T-cell (primary cell): ENCODE measurements at places on chromosomes 3 and 15.

- H3K36me3 ChIP-seq = peaks cover 2% of the 10 kb centered on the region
- H3K4me3 ChIP-seq = no peak overlapping the region
- H3K27me3 ChIP-seq = no peaks in the 10 kb centered on the region
- no peaks in the 10 kb centered on the region for H3K4me1 ChIP-seq
- H3K27ac ChIP-seq = no peak overlapping the region
Observed at GRCh38 chr3:18527691-18528090, 102.6 kb upstream of the SATB1 start.

GRCh38 chr15:29990035-29990434 is 92.7 kb upstream of the GOLGA8J start:
- DNase-seq = no peak
- H3K27ac ChIP-seq = no peak overlapping the region
- H3K4me3 ChIP-seq = no peak overlapping the region
- H3K36me3 ChIP-seq = no peaks in the 10 kb centered on the region
- no peaks in the 10 kb centered on the region for H3K4me1 ChIP-seq

DNA sequence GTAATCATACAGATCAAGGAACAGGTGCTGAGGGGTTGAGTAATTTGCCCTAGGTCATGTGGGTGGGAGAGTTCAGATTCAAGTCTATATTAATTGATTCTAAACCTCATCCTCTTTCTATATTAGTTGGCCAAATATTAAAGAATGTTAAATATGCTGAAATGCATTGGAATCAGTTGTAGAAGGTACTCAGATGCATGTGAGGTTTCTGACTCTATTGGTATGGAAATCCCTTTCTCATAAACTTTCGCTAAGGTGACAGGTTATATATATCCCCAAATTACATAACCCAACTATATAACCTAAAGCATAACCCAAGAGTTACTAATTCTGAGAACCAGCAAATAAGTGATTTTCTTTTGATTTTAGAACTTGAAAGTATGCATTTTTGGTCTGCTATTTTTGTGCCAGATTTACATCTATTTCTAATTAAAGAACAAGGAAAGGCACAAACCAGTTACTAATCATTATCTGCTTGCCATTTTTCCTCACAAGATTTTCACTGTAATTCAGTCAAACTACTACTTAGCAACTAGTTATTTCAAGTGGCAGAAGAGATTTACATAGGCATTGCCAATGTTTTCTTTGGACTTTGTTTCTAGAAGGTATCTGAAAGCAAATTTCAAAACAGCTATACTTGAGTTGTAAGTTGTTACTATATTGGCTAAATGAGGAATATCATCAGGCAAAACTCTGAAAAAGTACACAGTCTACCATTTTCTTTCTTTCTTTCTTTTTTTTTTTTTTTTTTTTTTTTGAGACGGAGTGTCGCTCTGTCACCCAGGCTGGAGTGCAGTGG is 201.3 kb downstream of the RBMS3 start:
- H3K36me3 ChIP-seq = no peaks in the 10 kb centered on the region
- H3K27me3 ChIP-seq = no peaks in the 10 kb centered on the region
- H3K4me3 ChIP-seq = no peak overlapping the region
- DNase-seq = no peak
- no peak overlapping the region for H3K27ac ChIP-seq

- DNase-seq = no peak
- no peaks in the 10 kb centered on the region for H3K4me1 ChIP-seq
- no peak overlapping the region for H3K4me3 ChIP-seq
- H3K36me3 ChIP-seq = no peaks in the 10 kb centered on the region
- H3K27me3 ChIP-seq = no peaks in the 10 kb centered on the region
- H3K27ac ChIP-seq = no peak overlapping the region
Observed at GRCh38 chr3:126692858-126693257, 11.2 kb upstream of the CHCHD6 start.

GRCh38 chr3:153658136-153658535 is 463.1 kb upstream of the ARHGEF26 start:
- H3K36me3 ChIP-seq = no peaks in the 10 kb centered on the region
- H3K27me3 ChIP-seq = no peaks in the 10 kb centered on the region
- no peak for DNase-seq
- H3K4me3 ChIP-seq = no peak overlapping the region
- H3K4me1 ChIP-seq = no peaks in the 10 kb centered on the region
- no peak overlapping the region for H3K27ac ChIP-seq

DNA sequence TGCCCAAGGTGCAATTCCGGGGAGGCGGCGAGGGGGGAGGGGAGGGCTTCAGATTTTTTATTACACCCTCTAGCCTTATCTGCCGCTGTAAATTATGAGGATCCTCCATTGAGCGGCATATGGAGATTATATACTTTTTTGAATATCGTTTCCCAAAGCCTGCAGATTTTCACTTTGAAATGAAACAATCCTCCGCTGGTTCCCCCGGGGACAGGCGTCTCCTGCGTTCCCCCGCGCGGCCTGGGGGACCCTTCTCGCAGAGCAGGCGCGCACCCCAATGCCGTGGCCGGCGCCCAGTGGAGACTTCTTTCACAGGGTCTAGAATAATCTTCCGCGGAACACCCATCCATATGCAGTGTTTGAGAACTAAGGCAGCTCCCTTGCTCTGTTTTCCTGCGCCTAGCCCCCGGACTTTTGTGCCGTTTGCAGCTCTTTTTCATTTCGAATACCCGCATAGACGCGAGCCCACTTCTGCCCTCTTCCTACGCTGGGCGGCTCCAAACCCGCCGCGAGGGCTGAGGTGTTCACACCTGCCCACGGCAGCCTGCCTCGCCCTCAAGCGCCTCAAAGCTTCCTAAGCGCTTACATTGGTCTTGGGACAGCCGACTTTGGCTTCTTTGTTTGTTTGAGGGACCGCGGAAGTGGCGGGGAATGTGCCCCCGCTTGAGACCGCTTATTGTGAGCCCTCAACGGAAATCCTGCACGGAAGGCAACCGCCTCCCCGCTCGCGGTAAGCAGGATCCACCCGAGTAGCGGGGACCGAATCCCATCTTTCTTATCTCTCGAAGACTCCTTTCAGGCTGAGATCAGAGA is 7.5 kb downstream of the SOX14 start:
- no peak for DNase-seq
- H3K36me3 ChIP-seq = no peaks in the 10 kb centered on the region
- no peak overlapping the region for H3K4me3 ChIP-seq
- no peak overlapping the region for H3K27ac ChIP-seq

GRCh38 chr3:31861826-31862225 is 119.2 kb downstream of the OSBPL10 start:
- no peaks in the 10 kb centered on the region for H3K27me3 ChIP-seq
- no peaks in the 10 kb centered on the region for H3K36me3 ChIP-seq
- H3K4me3 ChIP-seq = no peak overlapping the region

DNA sequence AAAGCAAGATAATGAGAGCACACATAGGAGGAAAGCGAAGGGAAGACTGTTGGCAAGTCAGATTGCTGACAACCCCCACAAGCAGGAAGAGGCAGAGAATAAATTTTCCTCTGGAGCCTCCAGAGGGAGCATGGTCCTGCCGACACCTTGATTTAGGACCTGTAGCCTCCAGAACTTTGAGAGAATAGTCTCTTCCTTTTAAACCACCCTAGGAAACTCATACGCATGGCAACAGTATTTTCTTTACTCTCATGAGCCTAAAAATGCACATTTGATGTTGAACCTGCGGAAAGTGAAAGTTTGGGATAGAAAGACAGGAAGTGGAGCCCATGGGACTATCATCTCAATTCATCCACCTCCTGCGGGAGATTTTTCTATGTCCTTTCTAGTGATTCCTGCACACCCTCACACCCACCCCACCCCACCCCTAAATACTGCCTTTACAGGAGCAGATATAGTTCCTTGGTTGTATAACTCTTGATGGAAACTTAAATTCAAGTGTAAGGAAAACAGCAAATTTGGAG is 116.7 kb upstream of the LPP start:
- no peaks in the 10 kb centered on the region for H3K4me1 ChIP-seq
- H3K4me3 ChIP-seq = no peak overlapping the region
- no peaks in the 10 kb centered on the region for H3K36me3 ChIP-seq
- no peak for DNase-seq

GRCh38 chr15:31342781-31343626 is 16.4 kb downstream of the KLF13 start:
- peak overlapping the region; percentile 99 for H3K27ac ChIP-seq
- H3K36me3 ChIP-seq = peaks cover 7% of the 10 kb centered on the region
- peaks cover 93% of the 10 kb centered on the region for H3K4me1 ChIP-seq

DNA sequence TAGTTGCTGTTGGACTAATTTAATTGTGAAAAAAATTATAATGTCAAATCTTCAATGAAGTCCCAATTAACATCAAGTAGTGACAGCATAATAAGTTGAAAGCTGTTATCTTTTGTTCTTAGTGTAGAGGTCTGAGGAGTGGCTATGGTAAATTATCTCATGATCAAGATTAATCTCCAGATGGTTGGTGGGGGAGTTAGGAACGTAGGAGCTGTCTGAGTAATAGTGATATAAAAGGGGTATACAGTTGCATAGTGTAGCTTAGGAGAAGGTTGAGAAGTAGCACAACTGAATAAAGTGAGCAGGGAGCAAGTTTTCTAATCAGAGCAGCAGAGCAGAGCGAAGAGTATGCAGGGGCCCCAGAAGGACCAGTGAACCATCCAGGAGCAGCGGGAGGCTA is 19.5 kb downstream of the TMOD2 start:
- no peak for DNase-seq
- no peak overlapping the region for H3K4me3 ChIP-seq
- H3K36me3 ChIP-seq = no peaks in the 10 kb centered on the region
- no peak overlapping the region for H3K27ac ChIP-seq
- H3K27me3 ChIP-seq = no peaks in the 10 kb centered on the region

DNA sequence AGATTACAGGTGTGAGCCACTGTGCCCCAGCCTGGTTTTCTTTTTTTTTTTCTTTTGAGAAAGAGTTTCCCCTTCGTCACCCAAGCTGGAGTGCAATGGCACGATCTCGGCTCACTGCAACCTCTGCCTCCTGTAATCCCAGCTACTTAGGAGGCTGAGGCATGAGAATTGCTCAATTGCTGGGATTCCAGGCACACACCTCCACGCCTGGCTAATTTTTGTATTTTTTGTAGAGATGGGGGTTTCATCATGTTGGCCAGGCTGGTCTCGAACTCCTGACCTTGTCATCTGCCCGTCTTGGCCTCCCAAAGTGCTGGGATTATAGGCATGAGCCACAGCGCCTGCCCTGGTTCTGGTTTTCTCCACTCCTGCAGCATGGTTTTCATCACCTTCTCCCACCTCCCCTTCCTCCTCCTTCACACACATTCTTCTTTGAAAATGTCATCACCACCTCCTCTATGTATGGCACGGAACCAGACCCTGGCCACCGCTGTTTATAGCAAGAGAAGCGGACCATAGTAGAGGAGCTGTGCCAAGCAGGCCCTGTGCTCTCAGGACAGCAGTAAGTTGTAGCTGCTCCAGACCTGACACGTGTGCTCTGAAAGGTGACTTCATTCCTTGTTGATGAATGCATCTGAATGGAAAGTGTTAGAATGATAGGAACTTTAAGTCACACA is 14.6 kb upstream of the AHSG start:
- H3K4me1 ChIP-seq = no peaks in the 10 kb centered on the region
- no peak overlapping the region for H3K27ac ChIP-seq
- H3K4me3 ChIP-seq = no peak overlapping the region

DNA sequence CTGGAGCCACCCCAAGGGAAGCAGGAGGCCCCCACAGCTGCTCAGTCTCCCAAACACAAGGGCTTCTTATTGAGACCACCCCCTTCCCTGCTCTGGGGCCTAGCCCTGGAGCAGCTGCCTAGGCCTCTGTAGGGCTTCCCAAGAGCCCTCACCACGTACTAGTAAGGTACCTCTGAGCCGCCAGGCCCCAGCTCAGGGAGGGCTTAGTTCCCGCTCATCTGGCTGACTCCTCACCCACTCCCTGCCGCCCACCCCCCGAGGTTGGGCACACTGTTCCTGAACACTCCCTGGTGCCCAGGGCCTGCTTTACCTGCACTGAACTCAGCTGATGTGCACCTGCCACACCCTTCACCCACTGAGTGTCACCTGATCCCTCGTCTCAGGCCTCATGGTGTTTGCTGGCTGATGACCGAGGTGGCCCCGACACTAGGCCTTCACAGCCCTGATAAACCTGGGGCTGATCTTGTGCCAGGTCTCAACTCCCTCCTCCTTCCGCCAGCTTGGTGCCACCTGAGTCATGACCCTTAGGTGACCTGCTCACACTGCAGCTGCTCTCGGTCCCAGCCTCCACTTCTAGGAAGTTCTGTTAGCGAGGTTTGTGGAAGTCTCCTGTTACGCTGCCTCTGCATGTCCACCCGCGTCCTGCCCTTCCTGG is 18.0 kb upstream of the SPTBN5 start:
- no peaks in the 10 kb centered on the region for H3K4me1 ChIP-seq
- H3K36me3 ChIP-seq = peaks cover 38% of the 10 kb centered on the region
- H3K4me3 ChIP-seq = no peak overlapping the region
- H3K27me3 ChIP-seq = no peaks in the 10 kb centered on the region

- H3K36me3 ChIP-seq = no peaks in the 10 kb centered on the region
- H3K27me3 ChIP-seq = no peaks in the 10 kb centered on the region
- H3K4me1 ChIP-seq = no peaks in the 10 kb centered on the region
- H3K27ac ChIP-seq = no peak overlapping the region
- H3K4me3 ChIP-seq = no peak overlapping the region
- no peak for DNase-seq
Observed at GRCh38 chr15:71591057-71591456, 219.3 kb upstream of the NR2E3 start.

GRCh38 chr3:148723631-148724030 is 25.9 kb downstream of the AGTR1 start:
- no peak overlapping the region for H3K27ac ChIP-seq
- no peak for DNase-seq
- no peak overlapping the region for H3K4me3 ChIP-seq
- H3K27me3 ChIP-seq = no peaks in the 10 kb centered on the region
- H3K36me3 ChIP-seq = no peaks in the 10 kb centered on the region

DNA sequence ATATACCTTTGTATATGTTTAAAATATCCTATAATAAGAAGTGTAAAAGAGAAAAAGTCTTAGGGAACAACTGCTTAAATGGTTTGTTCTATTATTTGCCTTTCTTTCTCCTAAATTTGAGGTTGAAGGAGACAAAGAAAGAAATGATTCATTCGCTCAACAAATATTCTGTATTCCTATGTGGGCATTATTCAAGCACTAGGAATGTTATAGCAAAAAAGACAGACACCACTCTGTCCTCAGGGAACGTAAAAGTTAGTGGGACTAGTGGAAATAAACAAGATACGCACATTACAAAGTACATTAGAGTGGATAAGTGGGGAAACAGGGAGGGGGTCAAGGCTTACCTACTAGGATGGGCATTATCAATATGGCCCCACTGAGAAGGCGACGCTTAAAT is 332.2 kb downstream of the LPP start:
- no peak for DNase-seq
- H3K27ac ChIP-seq = no peak overlapping the region
- H3K36me3 ChIP-seq = no peaks in the 10 kb centered on the region
- no peak overlapping the region for H3K4me3 ChIP-seq

DNA sequence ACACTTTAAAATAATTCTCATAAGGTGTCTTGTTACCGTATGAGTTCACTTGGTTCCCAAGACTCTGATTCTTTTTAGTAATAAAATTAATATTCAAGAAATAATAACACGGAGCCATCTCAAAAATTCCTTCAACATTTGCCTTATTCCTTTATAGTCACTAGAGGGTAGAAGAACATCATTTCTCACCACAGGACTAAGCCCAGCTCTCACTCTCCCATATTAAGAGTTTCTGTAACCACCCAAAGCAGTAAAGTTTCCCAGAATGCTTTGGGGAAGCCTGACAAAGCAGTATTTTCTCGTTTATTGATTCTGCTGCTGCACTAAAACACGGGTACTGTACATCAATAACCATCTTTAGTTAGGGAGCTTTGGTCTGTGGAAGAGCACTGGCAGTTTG is 114.9 kb downstream of the MCTP2 start:
- peaks cover 4% of the 10 kb centered on the region for H3K36me3 ChIP-seq
- no peak overlapping the region for H3K4me3 ChIP-seq
- DNase-seq = no peak
- no peak overlapping the region for H3K27ac ChIP-seq
- H3K4me1 ChIP-seq = no peaks in the 10 kb centered on the region
- no peaks in the 10 kb centered on the region for H3K27me3 ChIP-seq
